Fibroblast of villous mesenchyme (primary cell): ENCODE measurements at places on chromosomes 12 and 14.

GRCh38 chr14:22978487-22978837 lies 3.9 kb downstream of the AJUBA start:
- DNase-seq = no peak

DNA sequence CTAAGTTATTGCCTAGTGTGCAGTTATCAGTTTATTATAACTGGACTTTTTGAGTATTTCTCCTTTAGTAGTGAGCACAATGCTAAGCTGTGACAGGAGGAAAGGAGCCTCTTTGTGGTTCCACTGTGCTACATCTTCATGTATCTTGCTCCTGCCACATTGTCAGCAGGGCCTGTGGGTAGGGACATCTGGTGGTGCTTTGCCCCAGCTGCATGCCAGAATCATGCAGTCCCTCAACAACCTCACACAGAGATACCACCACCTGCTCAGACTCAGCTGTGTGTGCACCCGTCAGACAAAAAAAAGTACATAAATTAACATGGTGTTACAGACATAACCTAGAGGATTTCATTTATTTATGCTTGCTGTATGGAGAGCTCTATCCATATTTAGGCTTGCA lies 51.1 kb downstream of the MIS18BP1 start:
- DNase-seq = peak; percentile 39

- DNase-seq = peak; percentile 87
These were observed 16.8 kb downstream of the MMP14 start for GRCh38 chr14:22852940-22853767.

DNA sequence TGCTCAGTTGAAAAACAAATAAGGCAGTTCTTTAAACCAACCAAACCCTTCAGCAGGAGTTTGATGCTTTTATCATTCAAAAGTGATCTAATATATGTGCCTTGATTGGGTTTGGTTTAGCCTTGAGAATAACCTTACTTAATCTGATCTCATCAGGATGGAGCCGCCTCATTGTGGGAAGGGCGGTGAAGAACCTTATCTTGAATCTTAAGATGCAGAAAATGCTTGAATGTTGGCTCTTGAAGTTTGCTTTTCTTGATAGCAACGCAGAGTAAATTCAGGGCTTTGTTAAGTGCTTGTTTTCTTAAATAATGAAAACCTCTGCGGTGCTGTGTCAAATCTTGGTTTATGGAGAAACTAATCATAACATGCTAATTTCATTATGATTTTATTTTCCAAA lies 138.2 kb downstream of the MON2 start:
- DNase-seq = peak; percentile 40

GRCh38 chr14:103840014-103840413 lies 7.4 kb downstream of the PPP1R13B start:
- DNase-seq = no peak

DNA sequence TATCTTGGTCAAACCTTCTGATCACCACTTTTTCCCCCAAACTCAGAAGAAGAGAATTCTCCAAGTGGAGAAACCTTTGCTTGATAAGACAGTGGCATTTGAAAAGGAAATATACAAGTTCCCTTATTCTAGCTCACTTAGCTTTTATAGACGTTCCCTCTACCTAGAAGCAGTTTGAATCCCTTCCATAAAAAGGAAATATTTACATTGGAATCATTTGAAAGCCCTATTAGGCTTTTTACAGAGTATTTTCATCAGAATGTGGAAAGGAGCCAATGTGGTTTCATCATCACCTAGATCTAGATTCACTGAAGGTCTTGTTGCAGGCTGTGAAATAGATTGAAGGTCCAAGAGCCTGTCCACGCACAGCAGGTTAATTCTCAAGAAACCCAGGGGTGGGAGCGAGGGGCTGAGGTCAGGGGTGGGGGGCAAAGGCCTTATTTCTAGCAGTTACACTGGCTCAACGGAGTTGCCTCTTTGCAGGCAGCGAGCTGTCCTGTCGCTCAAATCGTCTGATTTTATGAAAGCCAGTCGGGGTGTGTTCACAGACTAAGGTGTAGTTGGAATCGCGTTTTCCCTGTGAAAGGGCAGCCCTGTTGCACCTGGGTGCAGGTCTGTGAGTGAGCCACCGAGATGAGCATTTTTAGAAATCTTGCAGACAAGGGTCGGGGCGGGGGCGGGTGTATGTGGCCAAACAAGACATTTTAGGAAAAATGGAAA lies 45.6 kb downstream of the AACS start:
- peak; percentile 85 for DNase-seq

- DNase-seq = no peak
These were observed 235.8 kb downstream of the NEDD1 start for GRCh38 chr12:97142737-97143410.

DNA sequence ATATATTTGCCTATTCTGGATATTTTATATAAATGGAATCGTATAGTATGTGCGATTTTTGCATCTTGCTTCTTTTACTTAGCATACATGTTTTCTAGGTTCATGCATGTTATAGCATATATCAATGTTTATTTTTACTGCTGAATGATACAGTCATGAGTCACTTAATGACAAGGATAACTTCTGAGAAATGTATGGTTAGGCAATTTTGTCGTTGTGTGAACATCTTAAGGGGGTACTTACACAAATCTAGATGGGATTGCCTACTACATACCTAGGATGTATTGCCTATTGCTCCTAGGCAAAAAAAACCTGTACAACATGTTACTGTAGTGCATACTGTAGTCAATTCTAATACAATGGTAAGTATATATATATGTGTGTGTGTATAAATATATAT lies 8.8 kb downstream of the USP15 start:
- DNase-seq = peak; percentile 70

- no peak for DNase-seq
These were observed 76.1 kb downstream of the GALNT4 start for GRCh38 chr12:89448526-89448925.

- no peak for DNase-seq
These were observed 20.8 kb upstream of the PYROXD1 start for GRCh38 chr12:21416511-21417121.

GRCh38 chr12:13093191-13093847 lies 10.1 kb downstream of the GSG1 start:
- no peak for DNase-seq

DNA sequence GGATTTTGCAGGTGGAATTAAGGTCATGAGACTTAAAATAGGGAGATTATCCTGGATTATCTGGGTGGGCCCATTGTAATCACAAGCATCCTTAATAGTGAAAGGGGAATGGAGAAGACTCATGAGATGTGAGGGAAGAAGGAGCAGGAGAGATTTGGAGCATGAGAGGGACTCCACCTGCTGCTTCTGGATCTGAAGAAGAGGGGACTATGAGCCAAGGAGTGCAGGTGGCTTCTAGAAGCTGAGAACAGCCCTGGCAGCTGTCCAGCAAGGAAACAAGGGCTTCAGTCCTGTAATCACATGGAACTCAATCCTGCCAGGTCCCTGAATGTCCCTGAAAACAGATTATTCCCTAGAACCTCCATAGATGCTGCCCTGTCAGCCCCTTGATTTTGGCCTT lies 67.8 kb downstream of the PELI2 start:
- DNase-seq = no peak

DNA sequence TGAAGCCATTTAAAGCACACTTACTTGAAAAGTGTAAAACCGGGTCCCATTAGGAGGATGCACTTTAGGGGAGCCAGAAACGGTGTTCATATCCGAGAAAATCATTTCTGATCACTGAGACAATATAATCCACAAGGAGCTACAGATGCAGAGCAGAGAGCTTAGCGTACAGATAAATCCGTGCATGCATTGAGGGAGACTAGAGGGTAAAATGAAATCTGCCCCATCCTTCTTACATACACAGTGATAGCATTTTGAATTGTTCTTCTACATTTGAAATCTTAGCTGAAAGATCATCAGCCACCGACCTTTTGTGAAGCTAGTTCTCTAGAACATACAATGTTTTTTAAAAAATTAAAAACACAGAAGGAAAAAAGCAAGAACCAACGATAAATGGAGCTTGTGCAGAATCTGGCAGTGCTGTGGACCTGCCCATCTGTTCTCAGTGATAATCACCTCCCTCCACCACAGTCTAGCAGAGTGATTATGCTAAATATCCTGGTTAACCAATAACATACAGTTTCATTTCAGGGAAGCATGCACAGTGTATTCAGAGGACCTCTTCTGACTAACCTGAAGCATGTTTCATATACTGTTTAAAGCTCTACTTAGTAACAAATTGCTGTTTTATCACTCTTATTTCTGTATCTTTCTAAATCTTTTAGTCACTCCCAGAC lies 161.1 kb downstream of the PPFIA2 start:
- no peak for DNase-seq

DNA sequence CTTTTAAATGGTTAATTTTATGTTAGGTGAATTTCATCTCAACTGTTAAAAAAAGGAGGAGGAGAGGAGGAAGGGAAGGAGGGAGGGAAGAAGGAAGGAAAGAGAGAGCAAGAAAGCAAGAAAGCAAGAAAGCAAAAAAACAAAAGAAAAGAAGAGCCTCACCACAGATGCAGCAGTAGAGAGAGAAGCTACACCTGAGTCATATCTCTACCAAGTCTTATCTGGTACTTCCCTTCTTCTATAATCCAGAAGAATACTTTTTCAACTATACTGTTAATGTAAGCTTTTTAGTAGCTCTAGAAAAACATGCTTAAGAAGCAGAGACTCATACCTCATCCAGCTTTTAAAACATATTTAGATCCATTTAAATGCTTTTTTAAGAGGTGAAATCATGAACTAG lies 5.6 kb upstream of the IL26 start:
- DNase-seq = no peak

GRCh38 chr14:68639000-68639757 lies 153.7 kb downstream of the ZFP36L1 start:
- no peak for DNase-seq

DNA sequence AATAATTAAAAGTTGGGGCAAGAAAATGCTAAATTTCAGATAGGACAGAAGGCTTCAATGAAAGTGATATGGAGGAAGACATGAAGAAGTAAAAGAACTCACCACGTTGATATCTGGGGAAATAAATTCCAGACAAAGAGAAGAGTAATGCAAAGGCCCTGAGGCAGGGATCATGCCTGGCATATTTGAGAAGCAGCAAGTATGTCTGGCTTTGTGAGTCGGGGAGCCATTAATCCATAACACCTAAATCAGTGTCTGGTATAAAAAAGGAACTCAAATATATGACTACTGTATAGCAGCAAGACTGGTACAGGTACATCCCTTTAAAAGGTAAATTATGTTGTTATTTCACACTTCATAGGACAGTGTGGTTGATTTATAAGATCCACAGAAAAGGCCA lies 16.4 kb downstream of the BAZ1A start:
- DNase-seq = no peak

DNA sequence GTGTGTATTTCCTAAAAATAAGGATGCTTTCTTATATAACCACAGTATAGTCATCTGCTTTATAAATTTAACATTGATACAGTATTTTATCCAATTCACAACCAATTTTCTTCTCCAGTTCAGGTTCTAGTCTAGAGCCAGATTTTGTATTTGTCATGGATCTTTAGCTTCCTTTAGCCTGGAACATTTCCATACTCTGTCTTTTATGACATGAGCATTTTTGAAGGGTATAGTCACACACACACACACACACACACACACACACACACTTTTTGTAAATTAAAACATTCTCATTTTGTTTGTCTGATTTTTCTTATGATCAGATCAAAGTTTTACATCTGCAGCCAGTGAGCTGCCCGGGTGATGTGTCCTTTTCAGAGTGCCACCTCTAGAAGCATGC lies 25.4 kb downstream of the CGRRF1 start:
- no peak for DNase-seq
